ENCODE measurements at places on chromosomes 3 and 15.

DNA sequence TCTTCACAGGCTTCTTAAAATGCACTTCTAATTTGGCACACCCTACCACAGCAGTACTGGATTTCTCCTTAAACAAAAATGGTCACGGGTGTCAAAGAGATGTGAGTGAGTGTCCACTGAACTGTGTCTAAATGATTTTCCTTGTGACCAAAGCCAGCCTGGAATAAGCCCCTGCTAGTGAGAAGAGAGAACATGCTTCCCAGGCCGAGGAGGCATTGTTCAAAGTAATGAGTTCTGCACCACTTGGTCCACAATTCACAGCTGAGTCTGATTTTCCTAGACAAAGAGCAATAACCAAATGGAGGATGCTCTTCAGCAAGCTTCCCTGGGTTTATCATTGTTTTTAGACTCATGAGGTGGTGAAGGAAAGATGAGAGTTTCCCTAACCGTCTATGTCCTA lies 3.8 kb downstream of the PLCH1 start:
- no peak for DNase-seq

- no peak for DNase-seq
Measured at GRCh38 chr3:114417675-114418074, 123.8 kb downstream of the TIGIT start.

GRCh38 chr15:67587331-67587730 lies 44.8 kb downstream of the MAP2K5 start:
- no peak for DNase-seq

GRCh38 chr3:100825574-100825973 lies 116.3 kb downstream of the TFG start:
- DNase-seq = no peak

- DNase-seq = no peak
Measured at GRCh38 chr15:54843006-54843405, 353.7 kb downstream of the RSL24D1 start.

GRCh38 chr3:143092191-143092590 lies 27.4 kb upstream of the CHST2 start:
- DNase-seq = no peak

- no peak for DNase-seq
Measured at GRCh38 chr3:190556351-190556750, 42.5 kb downstream of the IL1RAP start.

DNA sequence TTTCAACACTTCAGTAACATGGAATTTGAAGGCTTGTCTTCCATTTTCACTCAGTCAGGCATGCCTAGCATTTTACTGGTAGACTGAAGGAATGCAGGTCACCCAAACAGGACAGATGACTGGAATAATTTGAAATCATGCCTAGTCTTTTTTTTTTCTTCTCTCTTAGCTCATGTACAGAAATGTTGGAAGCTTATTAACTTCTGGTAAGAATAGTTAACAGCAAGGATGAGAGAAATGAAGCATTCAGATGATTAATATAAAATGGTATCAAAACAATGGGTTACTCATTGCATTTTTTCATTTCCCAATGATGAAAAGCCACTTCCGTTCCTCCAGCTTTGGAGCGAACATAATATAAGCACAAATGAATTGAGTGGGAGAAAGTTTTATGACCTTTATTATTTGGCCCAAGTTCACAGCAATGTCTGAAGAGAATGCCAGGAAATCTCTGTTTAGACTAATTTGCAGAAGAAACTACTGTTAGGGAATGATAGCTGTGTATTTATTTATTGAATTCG lies 431.6 kb upstream of the RASGRP1 start:
- no peak for DNase-seq

DNA sequence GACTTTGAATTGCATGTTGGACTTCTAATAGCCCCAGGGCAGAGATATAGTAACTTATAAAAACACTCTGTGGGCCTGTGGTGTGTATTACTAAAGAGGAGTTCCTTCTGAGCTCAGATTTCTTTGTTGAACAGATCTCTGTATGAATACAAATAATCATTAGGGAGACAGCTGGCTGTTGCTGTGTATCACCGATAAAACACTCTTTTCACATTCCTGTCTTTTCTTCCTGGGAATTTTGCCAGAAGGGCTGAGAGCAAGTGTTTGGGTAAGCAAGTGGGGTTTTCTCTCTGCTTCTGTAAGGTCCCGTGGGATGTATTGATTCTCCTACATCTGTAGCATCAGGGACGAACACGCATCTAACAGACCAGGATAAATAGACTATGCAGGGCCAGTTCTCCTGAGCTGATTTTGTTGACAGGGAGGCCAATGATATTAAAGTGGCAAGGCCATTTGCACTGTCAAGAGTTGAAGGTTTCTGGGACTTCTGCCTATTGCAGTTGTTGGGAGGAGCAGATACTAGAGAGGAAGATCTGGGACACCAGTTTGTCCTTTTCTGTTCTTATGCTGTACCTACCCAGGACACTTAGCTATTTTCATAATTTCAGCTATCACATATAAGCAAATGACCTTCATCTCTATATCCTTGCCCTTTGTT lies 225.9 kb upstream of the CD96 start:
- no peak for DNase-seq

GRCh38 chr3:104437131-104437750 lies 929.5 kb upstream of the ALCAM start:
- DNase-seq = no peak

GRCh38 chr3:139670196-139670595 lies 7.6 kb downstream of the NMNAT3 start:
- DNase-seq = no peak

All from posterior vena cava (tissue), 2 donors.